Karpas-422 (cell line): ENCODE measurements at places on chromosomes 2 and 18.

- DNase-seq, result no peak
These were observed 212.6 kb downstream of the PMAIP1 start for GRCh38 chr18:60112369-60112768.

DNA sequence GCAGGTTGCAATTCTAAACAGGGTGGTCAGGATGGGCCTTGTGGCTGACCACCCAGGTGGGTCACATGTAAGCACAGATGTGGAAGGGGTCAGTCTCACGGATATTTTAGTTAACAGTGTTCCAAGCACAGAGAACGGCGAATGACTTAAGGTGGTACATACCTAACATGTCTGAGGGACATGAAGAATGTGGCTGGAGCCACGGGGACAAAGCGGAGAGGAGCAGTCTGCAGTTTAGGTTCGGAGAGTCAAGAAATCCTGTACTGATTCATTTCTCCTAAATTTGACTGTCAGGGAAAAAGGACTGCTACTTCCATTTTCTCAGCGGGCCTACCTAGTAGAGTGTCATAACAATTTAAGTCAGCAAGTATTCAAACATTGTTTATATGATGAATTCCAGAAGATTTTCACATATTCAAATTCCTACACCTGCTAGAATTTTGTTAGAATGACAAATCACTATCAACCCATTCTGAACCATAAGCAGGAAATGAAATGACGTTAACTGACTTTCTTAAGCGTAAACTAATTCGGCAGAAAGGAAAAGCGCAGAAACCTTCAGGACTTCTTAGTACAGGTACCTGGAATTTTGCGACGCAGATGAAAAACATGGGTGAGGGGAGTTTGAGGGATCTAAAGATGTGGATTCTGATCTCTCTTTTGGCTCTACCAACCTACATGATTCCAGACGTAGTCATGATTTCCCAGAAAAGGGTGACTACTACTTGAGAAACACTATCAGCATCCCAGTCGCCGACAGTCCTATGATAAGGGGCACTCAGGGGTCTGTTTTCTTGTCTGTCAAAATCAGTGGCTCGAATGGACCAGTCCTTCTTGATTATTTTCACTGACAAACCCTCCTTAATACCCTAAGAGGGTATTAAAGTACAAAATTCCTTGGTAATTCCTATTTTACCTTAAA is 41.3 kb downstream of the PTPN2 start:
- DNase-seq, result no peak

DNA sequence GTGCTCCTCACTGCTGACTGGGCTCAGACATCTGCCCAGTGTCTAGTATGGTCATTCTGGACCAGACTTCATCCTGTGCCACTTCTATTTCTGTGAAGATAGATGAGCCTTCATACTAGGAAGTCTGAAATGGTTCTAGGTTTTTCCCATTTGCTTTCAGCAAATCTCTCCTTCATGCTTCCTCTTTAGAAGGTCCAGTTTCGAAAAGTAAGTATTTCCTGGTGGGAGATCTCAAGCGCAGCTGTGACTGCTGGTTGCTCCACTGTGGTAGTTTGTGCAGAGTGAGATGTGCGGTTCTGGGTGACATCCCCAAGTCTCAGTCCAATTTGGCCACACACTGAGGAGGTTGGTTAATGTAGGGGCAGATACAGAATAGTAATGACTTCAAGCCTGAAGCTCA is 14.4 kb downstream of the IL36B start:
- DNase-seq, result no peak

- DNase-seq, result no peak
These were observed 110.4 kb upstream of the VRK2 start for GRCh38 chr2:57936216-57936615.

DNA sequence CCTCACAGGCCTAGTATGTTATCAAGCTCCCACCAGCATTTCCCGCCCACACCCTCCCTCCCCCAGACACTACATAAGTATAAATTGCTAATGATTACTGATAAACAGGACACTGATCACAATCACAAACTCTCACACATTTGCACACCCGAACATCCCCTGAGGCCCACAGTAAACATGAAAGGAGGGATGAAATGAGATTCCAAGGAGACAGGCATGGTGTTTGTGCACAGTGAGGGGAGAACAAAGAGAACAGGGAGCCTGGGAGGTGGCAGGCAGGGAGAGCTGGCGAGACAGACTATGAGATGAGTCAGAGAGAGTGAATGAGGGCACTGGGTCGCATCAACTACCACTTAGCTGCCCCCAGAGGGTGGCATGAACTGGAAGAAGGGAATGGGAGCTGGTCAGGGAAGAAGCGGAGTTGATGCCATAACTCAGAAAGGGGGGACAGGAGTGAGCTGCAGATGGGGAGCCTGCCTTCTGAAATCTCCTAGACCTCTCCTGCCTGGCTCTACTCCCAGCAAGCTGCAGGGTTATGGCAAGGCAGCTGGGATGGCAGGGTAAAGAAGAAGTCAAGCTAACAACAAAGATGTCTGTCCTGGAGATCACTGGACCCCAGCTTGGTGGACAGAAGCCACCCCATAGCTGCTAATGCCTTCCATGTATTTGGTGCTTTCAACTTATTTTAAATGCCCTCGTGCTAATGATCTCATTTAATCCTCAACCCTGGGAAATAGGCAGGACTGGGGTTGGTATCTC is 5.1 kb downstream of the KIF3C start:
- DNase-seq, result no peak

DNA sequence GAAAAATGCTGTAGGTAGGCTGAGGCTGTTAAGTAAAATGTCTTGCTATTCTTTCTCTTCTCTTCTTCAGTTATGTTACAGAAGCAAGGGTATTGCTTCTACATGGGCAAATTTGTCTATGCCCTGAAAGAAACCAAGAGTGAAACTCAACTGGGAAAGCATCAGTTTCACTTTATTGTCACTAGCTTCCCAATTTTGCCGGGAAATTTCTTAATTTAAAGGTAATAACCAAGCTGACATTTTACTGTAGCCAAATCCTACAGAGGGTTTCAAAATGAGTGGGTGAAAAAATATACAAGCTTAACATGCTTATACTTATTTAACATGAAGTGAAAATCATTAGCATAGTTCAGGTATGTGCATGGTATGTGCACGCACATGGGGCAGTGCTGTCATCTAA is 3.2 kb downstream of the TANK start:
- DNase-seq, result no peak

- no peak for DNase-seq
These were observed 173.8 kb downstream of the BCL11A start for GRCh38 chr2:60379684-60380083.

- no peak for DNase-seq
These were observed 507 bp downstream of the RTKN start for GRCh38 chr2:74441170-74441689.

DNA sequence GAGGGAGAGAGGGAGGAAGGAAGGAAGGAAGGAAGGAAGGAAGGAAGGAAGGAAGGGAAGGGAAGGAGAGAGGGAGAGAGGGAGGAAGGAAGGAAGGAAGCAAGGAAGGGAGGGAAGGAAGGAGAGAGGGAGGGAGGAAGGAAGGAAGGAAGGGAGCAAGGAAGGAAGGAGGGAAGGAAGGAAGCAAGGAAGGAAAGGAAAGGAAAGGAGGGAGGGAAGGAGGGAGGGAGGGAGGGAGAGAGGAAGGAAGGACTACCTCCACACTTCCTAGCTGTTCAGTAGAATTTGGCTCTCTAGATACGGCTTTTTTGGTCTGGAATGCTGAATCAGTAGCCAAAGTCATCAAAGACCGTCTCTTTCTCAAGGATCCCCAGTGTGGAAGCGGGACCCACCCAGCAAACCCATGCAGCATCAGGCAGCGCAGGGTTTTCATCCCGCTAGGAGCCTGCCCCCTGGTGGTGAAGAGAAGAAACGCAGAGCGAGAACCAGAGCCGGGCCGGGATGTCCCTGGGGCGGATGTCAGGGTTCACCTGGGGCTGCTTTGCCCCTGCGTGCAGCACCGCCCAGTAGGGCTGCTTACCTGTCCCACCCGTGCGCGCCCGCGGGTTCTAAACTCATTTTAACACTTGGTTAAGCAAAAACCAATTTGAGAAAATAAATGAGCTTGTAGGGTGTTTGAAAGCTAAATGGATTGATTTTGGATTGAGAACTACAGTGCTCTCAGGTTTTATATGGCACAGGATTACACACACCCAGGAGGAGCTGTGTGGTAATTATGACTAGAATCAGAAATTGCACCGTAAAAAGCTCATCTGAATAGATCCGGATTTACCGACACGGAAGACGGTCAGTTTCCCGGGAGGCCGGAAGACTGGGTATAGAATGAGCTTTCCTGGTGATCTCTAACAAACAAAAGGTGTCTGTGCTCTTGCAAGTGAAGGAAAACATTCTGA is 48.1 kb upstream of the ARL4C start:
- peak; percentile 92 for DNase-seq

- DNase-seq, result no peak
These were observed 42.1 kb downstream of the NPAS2 start for GRCh38 chr2:100862081-100862480.

DNA sequence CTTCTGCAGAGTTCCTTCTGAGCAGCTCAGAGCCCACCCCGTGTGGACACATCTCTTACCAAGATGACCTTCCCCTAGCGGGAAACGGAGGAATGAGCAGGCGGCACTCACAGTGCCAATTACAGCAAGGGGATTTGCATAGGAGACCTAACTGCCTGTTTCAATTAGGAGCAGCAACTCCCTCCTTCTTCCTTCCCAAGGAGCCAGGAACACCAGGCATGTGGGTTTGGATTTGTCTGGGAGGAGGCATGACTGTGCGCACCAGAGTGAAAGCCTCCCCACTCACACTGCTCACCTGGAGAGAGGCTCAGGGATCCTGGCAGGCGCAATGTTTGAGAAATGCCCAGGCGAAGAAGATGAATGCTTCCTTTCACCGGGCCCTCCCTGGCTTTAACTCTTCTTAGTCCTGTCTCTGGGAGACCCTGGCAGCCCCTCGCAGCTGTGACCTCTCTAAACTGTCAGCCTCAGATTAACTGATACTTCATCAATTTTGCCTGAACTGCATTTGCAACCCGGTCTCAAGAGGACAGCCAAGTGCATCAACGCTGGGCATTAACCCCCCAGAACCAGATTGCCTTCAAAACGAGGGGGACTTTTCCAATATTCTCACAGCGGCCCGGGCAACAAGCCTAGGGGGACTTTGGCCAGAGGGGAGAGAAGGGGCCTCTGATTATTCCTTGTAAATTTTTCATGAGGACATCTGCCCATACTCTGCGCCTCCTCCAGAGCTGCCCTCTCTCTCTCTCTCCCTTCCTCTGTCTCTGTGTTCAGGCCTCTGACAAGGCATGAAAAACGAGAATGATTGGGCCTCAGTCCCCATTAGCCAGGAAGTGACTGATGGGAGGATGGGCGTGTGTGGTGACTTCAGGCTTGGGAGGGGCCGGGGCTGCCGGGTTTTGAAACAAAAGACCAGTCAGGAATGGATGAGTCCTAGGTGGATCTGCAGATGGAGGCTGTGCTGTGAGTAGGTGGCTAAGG is 93.8 kb downstream of the CMPK2 start:
- DNase-seq, result peak; percentile 96

DNA sequence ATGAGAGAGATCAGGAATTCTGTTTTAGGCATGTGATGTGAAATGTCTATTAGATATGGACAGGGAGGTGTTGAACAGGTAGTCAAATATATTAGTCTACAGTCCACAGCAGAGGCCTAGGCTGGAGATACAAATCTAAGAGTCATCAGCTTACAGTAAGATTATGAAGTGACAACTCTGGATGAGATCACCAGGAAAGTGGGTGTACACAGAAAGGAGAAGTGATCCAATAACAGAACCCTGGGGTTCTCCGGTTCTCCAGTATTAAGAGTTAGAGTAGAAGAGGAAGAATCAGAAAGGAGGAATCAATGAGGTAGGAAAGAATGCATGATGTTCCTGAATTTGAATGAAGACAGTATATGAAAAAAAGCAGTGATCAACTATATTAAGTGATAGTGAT is 362.3 kb downstream of the FIGN start:
- no peak for DNase-seq

- DNase-seq, result no peak
These were observed 157.9 kb upstream of the FOSL2 start for GRCh38 chr2:28234807-28235206.

GRCh38 chr2:101007415-101008345 is 5.6 kb downstream of the RPL31 start:
- DNase-seq, result peak; percentile 42

DNA sequence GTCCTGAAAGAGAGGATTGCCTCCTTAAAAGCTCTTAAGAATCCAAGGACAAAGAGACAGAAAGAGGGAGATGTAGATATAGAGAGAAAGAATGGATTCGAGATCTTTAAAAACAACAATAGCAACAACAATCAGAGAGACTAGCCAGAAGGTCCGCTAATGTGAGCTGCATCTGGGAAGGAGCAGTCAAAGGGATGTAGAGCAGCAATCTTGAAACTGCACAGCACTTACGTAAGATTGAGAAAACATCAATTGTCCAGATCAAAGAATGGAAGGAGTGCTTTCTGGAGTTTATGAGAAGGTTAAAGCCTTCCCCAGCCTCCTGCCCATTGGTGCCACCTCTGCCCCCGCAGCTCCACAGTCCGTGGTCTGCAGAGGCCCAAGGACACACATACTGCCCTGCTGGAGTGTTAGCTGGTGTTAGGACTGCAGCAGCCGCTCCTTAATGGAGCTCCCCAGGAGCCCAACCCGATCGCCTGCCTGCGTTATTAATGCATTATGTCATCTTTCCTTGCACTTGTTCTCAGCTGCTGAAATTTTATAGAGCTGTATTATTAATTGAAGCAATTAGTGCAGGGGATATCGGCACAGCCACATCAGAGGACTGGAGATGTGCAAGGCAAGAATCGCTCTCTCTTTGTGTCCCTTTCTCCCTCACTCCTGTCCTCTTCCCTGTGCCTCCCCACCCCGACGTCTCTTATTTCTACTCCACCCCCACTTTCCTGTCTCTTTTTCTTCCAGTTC is 94.2 kb upstream of the STPG4 start:
- DNase-seq, result no peak

- DNase-seq, result peak; percentile 96
These were observed 617.1 kb upstream of the GYPC start for GRCh38 chr2:126038861-126039260.

DNA sequence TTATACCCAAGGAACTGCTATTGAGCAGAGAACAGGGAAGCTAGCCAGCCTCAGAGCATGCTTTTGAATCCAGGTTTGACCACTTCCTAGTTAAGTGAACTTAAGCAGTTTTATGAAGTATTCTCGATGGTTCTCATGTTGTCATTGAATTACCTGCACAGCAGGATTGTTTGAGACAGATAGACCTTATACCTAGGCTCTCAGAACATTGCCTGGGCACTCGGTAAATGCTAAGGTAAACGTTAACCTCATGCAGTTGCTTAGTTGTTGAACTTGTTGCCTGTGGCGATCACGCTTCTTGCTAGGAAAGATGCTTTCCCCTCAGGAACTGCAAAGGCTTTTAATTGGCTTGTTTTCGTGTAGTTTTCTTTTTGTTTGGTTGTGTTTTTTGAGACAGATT is 34.0 kb upstream of the CHMP1B start:
- DNase-seq, result no peak
